ENCODE measurements at places on chromosomes 5 and 9. TPM values are rescaled to one million over a fixed set of nuclear protein-coding genes. Genes with fewer than 3 reads are reported as not detected.

FIBCD1 gene
- total RNA-seq = 6.5 TPM

SLC36A3 gene
- not detected for total RNA-seq

GMCL2 gene
- not detected for total RNA-seq

PCDHGA4 gene
- 0.16 TPM for total RNA-seq

CDO1 gene
- total RNA-seq = not detected

GARNL3 gene
- total RNA-seq = 2.8 TPM

TLR4 gene
- total RNA-seq = 0.18 TPM

PCDHGB2 gene
- 0.08 TPM for total RNA-seq

GABRP gene
- not detected for total RNA-seq

FOXB2 gene
- not detected for total RNA-seq

ZDHHC11B gene
- 1.2 TPM for total RNA-seq

DIPK1B gene
- total RNA-seq = 10.1 TPM

PCDHB6 gene
- total RNA-seq = 1.1 TPM

B4GALT1 gene
- 203 TPM for total RNA-seq

EQTN gene
- not detected for total RNA-seq

HTR4 gene
- not detected for total RNA-seq

IFNA13 gene
- not detected for total RNA-seq

LCN1 gene
- total RNA-seq = not detected

WDR31 gene
- 0.95 TPM for total RNA-seq

SLC4A9 gene
- not detected for total RNA-seq

LCP2 gene
- not detected for total RNA-seq

DMRT3 gene
- total RNA-seq = not detected

EMB gene
- total RNA-seq = 4.6 TPM

SMIM15 gene
- total RNA-seq = 67.4 TPM

FOXD4 gene
- 0.82 TPM for total RNA-seq

FOCAD gene
- 15.2 TPM for total RNA-seq

SV2C gene
- total RNA-seq = not detected

FAM81B gene
- not detected for total RNA-seq

ANGPTL2 gene
- not detected for total RNA-seq

CD72 gene
- 0.06 TPM for total RNA-seq

CAPSL gene
- total RNA-seq = not detected

ELOVL7 gene
- total RNA-seq = 14.3 TPM

PCAT7 gene
- total RNA-seq = 0.78 TPM

GFM2 gene
- total RNA-seq = 26.0 TPM

TERT gene
- 2.1 TPM for total RNA-seq

PCDHGC5 gene
- total RNA-seq = not detected

SCAI gene
- 1.8 TPM for total RNA-seq

KCNV2 gene
- total RNA-seq = not detected

SNAPC3 gene
- 18.4 TPM for total RNA-seq

LHX6 gene
- 0.61 TPM for total RNA-seq

IL3 gene
- not detected for total RNA-seq

PCDHGB6 gene
- total RNA-seq = 0.13 TPM

Measured in A549 treated with CORT108297 at 1 μM for 4 hours (cell line).